ENCODE measurements at places on chromosomes 6 and 20. TPM values are rescaled to one million over a fixed set of nuclear protein-coding genes. Genes with fewer than 3 reads are reported as not detected.

The ADAM33 gene
- total RNA-seq: 0.12 TPM

The SIRPA gene
- 31.6 TPM for total RNA-seq

The UNC5CL gene
- total RNA-seq: 4.5 TPM

The SLC35D3 gene
- 2.3 TPM for total RNA-seq

The BIRC7 gene
- 0.54 TPM for total RNA-seq

The PPP1R16B gene
- not detected for total RNA-seq

The SEL1L2 gene
- total RNA-seq: not detected

The TNFAIP3 gene
- 50.4 TPM for total RNA-seq
